Mesenteric fat pad (tissue), 1 donor: ENCODE measurements at places on chromosomes 4 and X. TPM values are rescaled to one million over a fixed set of nuclear protein-coding genes. Genes with fewer than 3 reads are reported as not detected.

DNA sequence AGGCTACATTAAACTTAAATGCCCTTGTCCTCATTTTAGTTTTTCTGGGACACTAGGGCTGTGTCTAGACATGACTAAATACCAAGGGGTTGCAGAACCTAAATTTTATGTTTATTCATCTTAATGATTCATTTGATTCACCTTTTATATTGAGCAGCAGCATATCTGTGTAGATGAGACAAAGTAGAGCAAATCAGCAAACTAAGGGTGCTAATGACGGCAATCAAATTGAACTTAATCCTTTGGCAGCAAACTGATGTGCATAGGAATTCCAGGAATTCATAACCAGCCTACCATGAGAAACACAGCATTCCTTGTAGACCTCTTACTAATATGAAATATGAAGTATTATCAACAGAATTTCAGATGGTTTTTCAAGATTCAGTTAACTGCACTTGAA, 25.1 kb downstream of the EPHA5 start:
- no peak for DNase-seq

- no peak for DNase-seq
Measured at GRCh38 chr4:113758372-113758771, 3.2 kb downstream of the CAMK2D start.

- no peak for DNase-seq
Measured at GRCh38 chr4:153421941-153422340, 44.2 kb upstream of the TMEM131L start.

- no peak for DNase-seq
Measured at GRCh38 chr4:156778606-156779005, 193.0 kb downstream of the PDGFC start.

CNGA1 gene
- total RNA-seq: 1.3 TPM
